ENCODE measurements at places on chromosomes 13 and 19.
A peak's percentile ranks its signal among the peaks of the same experiment; 100 is the strongest.

GRCh38 chr13:90883592-90883991, 463.9 kb upstream of the MIR17HG start:
- no peaks in the 10 kb centered on the region for H3K36me3 ChIP-seq
- no peak overlapping the region for H3K4me3 ChIP-seq
- DNase-seq, result no peak
- H3K27me3 ChIP-seq, result no peaks in the 10 kb centered on the region
- no peaks in the 10 kb centered on the region for H3K4me1 ChIP-seq

- peaks cover 4% of the 10 kb centered on the region for H3K27me3 ChIP-seq
- peak within 1 kb of the TSS; percentile 3 for H3K4me3 ChIP-seq
- H3K36me3 ChIP-seq, result no peaks in the 10 kb centered on the region
- DNase-seq, result peak; percentile 72
- H3K4me1 ChIP-seq, result no peaks in the 10 kb centered on the region
Observed at GRCh38 chr13:36673838-36674326, at the start of gene SERTM1. SERTM1 (plus strand) TSS chr13:36674020; CDS start chr13:36695079, 21,059 bp downstream.

DNA sequence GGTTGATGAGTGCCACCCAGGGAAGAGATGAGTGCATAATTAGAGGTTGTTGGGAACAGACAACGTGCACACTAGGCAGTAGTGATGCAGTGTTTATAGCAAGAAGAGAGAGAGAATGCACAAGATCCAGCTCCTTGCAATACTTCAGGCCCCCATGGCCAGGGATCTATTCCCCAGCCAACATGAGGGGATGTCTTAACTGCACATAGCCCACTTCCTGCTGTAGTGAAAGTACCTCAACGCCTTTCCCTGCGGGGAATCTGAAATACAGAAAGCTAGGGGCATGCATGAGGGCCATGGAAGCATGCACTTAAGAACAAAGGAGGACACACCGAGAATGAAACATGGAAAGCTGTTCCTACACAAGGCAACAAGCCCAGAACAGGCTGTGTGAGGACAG, 636.7 kb upstream of the GPC6 start:
- H3K4me1 ChIP-seq, result no peaks in the 10 kb centered on the region
- no peak for DNase-seq
- no peaks in the 10 kb centered on the region for H3K27me3 ChIP-seq
- no peak overlapping the region for H3K4me3 ChIP-seq
- H3K36me3 ChIP-seq, result no peaks in the 10 kb centered on the region

DNA sequence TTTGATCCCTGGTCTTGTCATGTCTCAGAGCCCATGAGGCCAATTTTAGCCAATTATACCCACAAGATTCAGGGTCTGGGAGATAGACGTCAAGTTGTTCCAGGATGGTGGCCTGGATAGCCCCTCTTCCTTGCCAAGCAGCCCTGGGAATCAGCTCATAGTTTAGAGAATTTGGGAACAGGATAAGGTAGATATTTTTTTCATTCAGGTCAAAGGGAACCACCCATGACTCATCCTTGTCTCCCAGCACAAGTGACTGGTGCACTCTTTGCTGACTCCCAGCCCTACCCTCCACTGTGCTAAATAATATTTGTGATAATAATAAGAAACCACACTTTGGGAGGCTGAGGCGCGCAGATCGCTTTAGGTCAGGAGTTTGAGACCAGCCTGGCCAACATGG, 17.1 kb upstream of the S1PR4 start:
- H3K4me1 ChIP-seq, result no peaks in the 10 kb centered on the region
- H3K36me3 ChIP-seq, result no peaks in the 10 kb centered on the region
- H3K27me3 ChIP-seq, result no peaks in the 10 kb centered on the region
- no peak for DNase-seq

DNA sequence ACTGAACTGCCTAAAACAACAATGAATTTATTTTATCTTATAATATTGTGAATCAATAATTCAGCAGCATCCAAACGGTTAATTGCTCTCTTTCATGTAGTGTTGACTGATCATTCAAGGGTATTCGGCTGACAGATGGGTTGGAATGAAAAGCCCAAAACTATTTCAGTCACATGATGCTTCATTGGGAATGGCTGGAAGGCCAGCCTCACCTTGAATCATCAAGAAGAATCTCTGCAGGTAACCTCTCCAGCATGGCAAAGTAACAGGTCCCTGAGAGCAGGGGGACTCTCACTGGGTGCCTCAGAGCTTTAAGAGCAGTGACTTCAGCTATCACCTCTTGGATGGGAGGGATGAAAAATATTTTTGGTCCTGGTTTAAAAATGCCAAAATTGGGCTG, 1395.7 kb downstream of the OLFM4 start:
- H3K4me1 ChIP-seq, result no peaks in the 10 kb centered on the region
- no peak overlapping the region for H3K4me3 ChIP-seq
- no peak for DNase-seq
- H3K27me3 ChIP-seq, result no peaks in the 10 kb centered on the region

DNA sequence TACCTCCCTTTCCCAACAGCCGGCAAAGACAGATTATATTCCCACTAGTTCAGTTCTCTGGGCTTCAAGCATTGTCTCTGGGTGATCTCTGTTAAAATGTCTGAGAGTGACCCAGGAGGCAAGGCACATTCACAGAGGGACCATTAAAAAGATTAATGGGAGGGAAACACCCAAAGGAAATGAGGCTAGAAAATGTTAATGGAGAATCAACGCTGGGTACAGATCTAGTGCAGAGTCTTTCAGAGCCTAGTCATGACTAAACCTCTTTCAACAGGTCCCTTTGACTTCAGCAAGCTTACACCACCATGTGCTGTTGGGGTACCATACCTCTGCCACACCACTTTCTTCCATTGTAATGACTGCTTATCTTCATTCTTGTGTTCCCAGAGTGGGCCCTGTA, 358.6 kb downstream of the DCT start:
- no peaks in the 10 kb centered on the region for H3K36me3 ChIP-seq
- H3K4me1 ChIP-seq, result peaks cover 9% of the 10 kb centered on the region
- no peak overlapping the region for H3K4me3 ChIP-seq
- DNase-seq, result no peak

DNA sequence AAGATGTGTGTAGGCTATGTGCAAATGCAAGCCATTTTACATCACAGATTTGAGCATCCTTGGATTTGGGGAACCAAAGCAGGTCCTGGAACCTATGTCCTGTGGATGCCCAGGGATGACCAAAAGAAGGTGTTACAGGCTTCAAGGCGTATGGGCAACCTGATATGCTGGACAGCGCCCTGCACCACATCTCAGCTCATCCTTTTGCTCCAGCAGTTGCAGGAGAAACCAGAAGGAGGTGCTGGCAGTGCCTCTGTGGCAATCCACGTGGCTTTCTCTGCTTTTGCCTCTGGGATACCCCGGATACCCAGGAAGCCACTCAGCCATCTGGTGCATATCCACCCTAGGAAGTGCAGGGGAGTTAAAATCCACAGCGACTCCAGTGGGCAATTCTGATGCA, 110.3 kb upstream of the VSTM2B start:
- no peaks in the 10 kb centered on the region for H3K27me3 ChIP-seq
- no peaks in the 10 kb centered on the region for H3K4me1 ChIP-seq
- no peak overlapping the region for H3K27ac ChIP-seq
- H3K36me3 ChIP-seq, result no peaks in the 10 kb centered on the region
- H3K4me3 ChIP-seq, result no peak overlapping the region

GRCh38 chr19:28556371-28556770, 656.6 kb downstream of the UQCRFS1 start:
- no peaks in the 10 kb centered on the region for H3K36me3 ChIP-seq
- H3K27me3 ChIP-seq, result no peaks in the 10 kb centered on the region
- DNase-seq, result peak; percentile 10
- H3K27ac ChIP-seq, result no peak overlapping the region

GRCh38 chr19:49592486-49593232, 1.7 kb downstream of the PRR12 start:
- H3K4me1 ChIP-seq, result peaks cover 3% of the 10 kb centered on the region
- H3K27me3 ChIP-seq, result no peaks in the 10 kb centered on the region
- H3K36me3 ChIP-seq, result peaks cover 35% of the 10 kb centered on the region
- DNase-seq, result peak; percentile 10
- peak overlapping the region; percentile 72 for H3K27ac ChIP-seq

DNA sequence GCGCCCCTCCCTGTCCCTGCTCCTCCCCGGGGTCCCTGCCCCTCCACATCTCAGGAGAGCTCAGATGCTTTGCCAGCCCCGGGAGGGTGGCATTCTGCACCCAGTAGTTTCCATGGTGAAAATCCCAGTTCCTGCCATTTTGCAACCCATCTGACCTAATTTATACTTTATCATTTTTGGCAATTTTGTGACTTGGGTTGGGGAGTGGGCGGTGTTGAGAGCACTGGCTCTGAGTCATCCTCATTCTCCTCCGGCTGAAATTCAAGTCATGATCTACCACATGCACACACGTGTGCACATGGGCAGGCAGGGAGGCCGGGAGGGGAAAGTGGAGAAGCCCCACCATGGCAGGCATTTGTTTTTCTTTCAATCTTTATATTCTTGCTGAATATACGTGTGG, 208.6 kb downstream of the URI1 start:
- H3K36me3 ChIP-seq, result no peaks in the 10 kb centered on the region
- DNase-seq, result no peak
- no peaks in the 10 kb centered on the region for H3K4me1 ChIP-seq

- H3K27me3 ChIP-seq, result no peaks in the 10 kb centered on the region
- H3K27ac ChIP-seq, result peak overlapping the region; percentile 96
- peak; percentile 62 for DNase-seq
- peak overlapping the region; percentile 84 for H3K4me3 ChIP-seq
- peaks cover 7% of the 10 kb centered on the region for H3K36me3 ChIP-seq
- peaks cover 27% of the 10 kb centered on the region for H3K4me1 ChIP-seq
Observed at GRCh38 chr19:12996406-12997094, 1.3 kb downstream of the NFIX start.

DNA sequence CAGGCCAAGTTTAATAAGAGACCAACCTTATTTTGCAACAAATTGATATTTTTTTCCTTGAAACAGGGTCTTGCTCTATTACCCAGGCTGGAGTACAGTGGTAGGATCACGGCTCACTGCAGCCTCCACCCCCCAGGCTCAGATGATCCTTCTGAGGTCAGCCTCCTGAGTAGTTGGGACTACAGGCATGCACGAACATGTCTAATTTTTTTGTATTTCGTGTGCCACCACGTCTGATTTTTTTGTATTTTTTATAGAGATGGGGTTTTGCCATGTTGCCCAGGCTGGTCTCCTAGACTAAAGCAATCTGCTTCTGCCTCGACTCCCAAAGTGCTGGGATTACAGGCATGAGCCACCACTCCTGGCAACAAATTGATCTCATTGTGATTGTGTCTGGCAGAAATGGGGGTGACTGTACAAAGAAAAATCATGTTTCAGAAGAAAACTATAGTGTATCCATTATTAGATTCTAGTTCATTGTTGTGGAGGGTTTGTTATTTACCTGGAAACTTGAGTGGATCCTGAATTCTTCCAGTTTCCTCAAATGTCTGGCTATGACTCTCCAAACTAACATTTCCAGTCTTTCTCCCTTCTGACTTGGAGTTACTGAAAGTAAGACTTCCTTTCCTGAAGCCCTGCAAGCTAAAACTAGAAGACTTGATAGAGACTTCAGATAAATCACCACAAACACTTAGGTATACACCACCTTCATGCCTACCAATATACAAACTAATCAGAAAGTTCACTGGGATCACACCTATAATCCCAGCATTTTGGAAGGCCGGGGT, 17.3 kb upstream of the AKT2 start:
- no peak overlapping the region for H3K4me3 ChIP-seq
- peak; percentile 25 for DNase-seq
- no peaks in the 10 kb centered on the region for H3K4me1 ChIP-seq

DNA sequence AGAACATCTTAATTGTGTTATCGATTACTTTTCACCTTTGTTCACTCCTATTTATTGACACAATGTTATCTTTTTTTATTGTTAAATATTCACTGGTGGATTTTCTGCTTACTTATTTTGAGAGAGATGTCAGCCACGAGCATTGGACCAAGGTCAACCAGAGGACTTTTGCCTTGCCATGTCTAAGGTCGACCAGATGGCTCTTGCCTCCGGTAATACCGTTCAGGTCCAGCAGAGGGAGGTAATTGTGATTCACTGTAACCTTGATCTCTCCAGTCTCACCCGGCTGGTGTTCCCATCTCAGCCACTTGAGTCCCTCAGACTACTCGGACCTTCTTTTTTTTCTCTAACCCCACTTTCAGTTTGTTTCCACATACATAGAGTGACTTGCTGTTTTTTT, 1438.1 kb downstream of the UQCRFS1 start:
- H3K27ac ChIP-seq, result no peak overlapping the region
- no peaks in the 10 kb centered on the region for H3K4me1 ChIP-seq
- H3K4me3 ChIP-seq, result no peak overlapping the region
- H3K27me3 ChIP-seq, result no peaks in the 10 kb centered on the region
- peaks cover 23% of the 10 kb centered on the region for H3K36me3 ChIP-seq
- no peak for DNase-seq

- no peaks in the 10 kb centered on the region for H3K27me3 ChIP-seq
- DNase-seq, result no peak
- peak overlapping the region; percentile 74 for H3K27ac ChIP-seq
- no peak overlapping the region for H3K4me3 ChIP-seq
Observed at GRCh38 chr19:8001651-8001994, 3.8 kb downstream of the ELAVL1 start.

DNA sequence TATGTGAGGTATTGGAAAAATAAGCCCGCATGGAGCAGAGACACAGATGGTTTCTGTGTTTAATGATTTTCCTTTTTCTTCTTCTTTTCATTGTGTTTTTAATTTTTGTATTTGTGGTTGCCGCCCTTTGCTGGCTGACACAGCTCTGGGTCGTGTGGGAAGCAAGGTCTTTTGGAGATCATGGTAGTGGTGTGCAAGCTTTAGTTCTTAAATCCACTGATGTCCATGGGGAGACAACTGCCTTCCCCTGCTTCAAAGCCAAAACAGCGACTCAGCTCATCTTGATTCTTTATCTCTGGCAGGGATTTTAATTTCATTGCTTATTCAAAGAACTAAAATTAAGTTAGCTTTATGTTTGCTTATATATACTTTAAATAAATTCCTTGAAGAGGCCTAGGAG, 711.3 kb upstream of the SGCG start:
- no peaks in the 10 kb centered on the region for H3K4me1 ChIP-seq
- no peak for DNase-seq
- H3K36me3 ChIP-seq, result no peaks in the 10 kb centered on the region
- no peak overlapping the region for H3K4me3 ChIP-seq
- H3K27me3 ChIP-seq, result no peaks in the 10 kb centered on the region
